ENCODE measurements at places on chromosomes 6 and 20. TPM values are rescaled to one million over a fixed set of nuclear protein-coding genes. Genes with fewer than 3 reads are reported as not detected.

- DNase-seq, result no peak
Observed at GRCh38 chr6:26403893-26404292, 1.8 kb downstream of the BTN3A1 start.

- DNase-seq, result no peak
Observed at GRCh38 chr20:49765846-49766541, 46.6 kb upstream of the SLC9A8 start.

GRCh38 chr6:170444811-170445211 is 108.3 kb downstream of the PSMB1 start:
- no peak for DNase-seq

DNA sequence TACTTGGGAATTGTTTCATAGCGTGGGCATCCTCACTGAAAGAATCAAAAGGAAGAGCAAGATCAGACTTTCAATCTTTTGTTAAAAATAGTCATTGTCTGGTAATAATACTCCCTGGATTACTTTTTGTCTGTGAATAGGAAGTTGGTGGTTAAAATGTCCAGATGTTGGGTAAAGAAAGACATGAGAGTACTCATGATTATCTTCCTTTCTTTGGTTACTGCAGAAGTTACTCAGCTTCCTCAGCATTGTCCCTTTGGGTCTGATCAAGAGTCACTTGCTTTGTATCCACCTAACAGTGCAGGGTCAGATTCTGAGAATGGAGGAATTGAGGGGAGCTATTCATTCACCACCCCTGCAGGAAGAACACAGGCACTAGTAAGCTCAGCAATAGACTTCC is 54.6 kb downstream of the RIN2 start:
- no peak for DNase-seq

The ID1 gene
- 207 TPM for polyA plus RNA-seq

- DNase-seq, result no peak
Observed at GRCh38 chr20:57849521-57850215, 139.9 kb upstream of the PMEPA1 start.

DNA sequence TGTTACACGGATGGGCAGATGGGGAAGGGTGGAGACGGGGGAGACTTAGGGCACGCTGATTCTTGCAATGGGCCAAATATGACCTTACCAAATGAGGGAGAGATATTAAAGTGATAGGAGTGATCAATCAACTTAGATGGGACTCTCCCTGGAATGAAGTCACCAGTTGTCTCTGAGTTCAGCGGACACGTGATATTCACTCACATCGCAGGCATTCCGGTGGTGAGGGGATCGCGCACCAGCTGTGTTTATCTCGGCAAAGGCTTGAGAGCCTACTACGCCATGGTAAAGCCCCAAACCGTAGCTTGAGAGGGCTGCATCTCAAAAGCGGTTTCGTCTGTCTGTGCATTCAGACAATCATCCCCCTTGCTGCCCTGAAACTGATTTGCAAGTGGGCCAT is 5.5 kb downstream of the BMP7 start:
- no peak for DNase-seq

- DNase-seq, result peak; percentile 60
Observed at GRCh38 chr6:139588076-139588639, 213.7 kb upstream of the CITED2 start.

DNA sequence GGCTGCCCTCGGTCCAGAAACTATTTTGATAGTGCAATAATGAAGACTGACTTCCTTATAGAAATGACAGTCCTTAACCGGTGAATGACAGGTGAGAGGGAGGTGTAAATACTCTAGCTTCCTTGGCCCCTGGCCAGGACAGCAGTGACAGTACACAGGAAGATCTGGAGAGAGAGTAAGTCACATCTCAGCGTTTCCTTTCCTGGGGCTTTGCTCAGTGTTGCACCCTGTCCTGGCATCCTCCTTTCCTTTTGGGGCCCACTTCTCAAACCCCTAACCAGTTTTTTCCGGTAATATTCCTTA is 336.9 kb downstream of the CD83 start:
- no peak for DNase-seq

- DNase-seq, result no peak
Observed at GRCh38 chr6:168047841-168048723, 30.9 kb downstream of the FRMD1 start.
